ENCODE measurements at places on chromosomes 4 and X.

- no peak for DNase-seq
Observed at GRCh38 chr4:184102927-184103326, 114.7 kb downstream of the ENPP6 start.

DNA sequence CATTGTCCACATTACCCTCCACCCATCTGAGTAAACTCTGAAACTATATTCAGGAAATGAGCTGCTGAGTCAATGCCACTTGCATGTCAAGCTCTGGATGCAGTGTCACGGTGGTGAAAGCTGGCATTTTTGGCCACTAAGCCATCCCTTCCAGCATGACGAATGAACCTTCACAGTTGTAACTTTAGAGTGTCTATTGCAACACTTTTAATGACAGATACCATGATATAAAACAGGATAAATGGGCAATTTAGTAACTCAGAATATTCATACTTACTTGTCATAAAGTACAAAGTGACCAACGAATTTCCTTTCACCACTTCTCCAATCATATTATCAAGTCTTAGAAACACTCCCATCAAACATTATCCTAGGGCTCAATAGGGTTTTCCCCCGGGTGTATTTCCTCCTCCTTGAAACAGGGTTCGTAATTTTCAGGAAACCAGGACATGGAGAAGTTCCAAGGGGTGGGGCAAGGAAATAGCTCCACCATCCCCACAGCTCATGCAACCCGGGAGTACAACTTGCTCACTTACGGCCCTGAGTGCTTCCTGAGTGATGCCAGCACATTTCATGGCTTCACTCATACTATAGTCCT lies 73.1 kb downstream of the MTHFD2L start:
- no peak for DNase-seq

- no peak for DNase-seq
Observed at GRCh38 chr4:105166066-105166465, 19.4 kb downstream of the TET2 start.

DNA sequence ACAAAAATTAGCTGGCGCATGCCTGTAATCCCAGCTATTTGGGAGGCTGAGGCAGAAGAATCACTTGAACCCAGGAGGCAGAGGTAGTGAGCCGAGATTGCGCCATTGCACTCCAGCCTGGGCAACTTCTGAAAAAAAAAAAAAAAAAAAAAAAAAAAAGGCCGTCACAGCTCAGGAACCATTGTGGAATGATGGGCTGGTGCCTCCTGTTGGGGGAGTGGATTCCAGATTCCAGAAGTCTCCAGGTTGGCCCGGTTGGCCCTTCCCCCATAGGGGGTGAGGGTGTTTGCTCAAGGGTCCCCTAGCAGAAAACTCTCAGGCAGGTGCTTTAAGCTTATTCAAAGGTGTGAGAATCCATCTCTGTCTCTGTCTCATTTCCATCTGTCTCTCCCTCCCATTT lies 11.5 kb downstream of the SH3TC1 start:
- DNase-seq, result no peak

GRCh38 chr4:158068068-158068467 lies 104.8 kb downstream of the GASK1B start:
- no peak for DNase-seq

DNA sequence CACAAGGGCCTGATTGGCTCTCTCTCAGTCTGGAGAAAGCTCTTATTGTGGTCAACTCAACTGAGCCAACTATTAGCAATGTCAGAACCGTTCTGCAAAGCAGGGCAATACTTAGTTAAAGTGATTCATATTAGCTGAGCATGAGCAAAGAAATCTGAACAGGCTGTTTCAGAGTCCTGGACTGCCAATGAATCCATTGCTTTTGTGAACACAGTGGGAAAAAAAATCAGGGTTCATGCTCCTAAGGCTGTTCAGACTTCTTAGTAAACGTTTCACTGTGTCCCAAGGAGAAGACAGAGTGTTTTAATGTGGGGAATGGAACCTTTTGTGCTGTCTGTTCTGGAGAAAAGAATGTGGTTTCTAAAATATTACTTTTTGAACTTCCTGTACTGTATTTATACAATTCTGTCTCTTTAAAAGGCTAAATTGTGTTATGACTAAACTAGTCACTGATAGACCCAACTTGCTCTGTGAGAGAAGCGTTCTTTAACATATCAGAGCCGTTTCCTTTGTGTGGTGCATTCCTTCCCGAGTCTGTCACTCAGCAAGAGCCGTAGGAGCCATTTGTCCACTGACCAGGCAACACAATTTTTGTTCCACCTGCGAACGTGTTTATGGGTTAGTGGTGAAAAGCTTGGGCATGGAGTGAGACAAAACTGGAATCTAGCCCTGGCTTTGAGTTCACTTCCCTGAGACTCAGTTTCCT lies 366.1 kb downstream of the FBXO8 start:
- no peak for DNase-seq
